ENCODE measurements at places on chromosomes 11 and 22.

- DNase-seq, result no peak
These were observed 181.9 kb upstream of the BDNF start for GRCh38 chr11:27882066-27882697.

- DNase-seq, result peak; percentile 66
These were observed 22.1 kb upstream of the RRAS2 start for GRCh38 chr11:14380947-14381561.

- DNase-seq, result no peak
These were observed 31.3 kb downstream of the OSBP start for GRCh38 chr11:59584294-59584693.

- no peak for DNase-seq
These were observed 728.8 kb downstream of the NELL1 start for GRCh38 chr11:21398195-21398594.

DNA sequence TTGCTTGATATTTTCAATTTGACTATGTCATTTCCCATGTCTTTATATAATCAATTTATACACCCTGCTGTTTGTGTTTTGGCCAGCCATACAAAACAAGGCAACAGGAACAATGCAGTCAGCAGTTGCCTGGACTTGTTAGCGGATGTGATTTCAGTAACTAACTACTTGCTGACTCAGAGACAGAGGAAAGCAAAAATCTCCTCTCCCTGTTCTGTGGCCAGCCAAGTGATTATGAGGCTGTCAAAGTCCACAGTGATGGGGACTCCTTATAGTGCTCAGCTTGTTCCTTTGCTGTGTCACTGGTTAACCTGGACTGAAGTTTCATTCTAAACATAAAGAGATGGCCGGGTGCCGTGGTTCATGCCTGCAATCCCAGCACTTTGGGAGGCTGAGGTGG, 32.6 kb upstream of the APLP2 start:
- no peak for DNase-seq

- DNase-seq, result no peak
These were observed 7.8 kb upstream of the CELSR1 start for GRCh38 chr22:46545086-46545792.

- DNase-seq, result no peak
These were observed 45.2 kb downstream of the PPFIA1 start for GRCh38 chr11:70315716-70316115.

DNA sequence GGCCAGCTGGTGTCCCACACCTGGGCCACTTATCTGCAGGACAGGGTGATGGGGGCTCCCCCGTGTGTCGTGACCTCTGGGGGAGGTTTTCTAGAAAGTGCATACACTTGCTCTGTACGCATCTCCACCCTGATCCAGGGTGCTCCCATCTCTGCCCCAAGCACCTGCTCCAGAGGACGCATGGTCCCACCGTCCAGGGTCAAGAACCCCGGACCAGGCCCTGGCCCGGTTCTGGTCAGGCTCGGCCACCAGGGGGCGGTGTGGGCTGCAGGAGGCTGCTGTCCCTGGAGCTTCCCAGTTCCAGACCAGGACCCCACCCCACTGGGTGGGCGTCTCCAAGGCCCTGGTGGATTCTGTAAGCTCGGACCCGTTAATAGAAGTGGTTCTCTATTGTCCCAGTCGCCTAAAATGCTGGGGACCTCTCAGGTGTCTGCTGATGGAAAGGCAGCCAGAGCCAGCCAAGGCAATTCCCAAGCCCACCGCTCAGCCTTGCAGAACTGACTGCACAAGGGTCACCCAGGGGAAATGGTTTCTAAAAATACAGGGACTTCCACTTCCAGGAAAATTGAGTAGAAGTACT, 34.7 kb upstream of the SEPTIN5 start:
- peak; percentile 69 for DNase-seq

- no peak for DNase-seq
These were observed 1.2 kb downstream of the P2RY6 start for GRCh38 chr11:73273222-73273895.

- DNase-seq, result no peak
These were observed 255 bp upstream of the SYNGR1 start for GRCh38 chr22:39349506-39349966.

GRCh38 chr11:11038352-11038751, 180.5 kb upstream of the ZBED5 start:
- no peak for DNase-seq

DNA sequence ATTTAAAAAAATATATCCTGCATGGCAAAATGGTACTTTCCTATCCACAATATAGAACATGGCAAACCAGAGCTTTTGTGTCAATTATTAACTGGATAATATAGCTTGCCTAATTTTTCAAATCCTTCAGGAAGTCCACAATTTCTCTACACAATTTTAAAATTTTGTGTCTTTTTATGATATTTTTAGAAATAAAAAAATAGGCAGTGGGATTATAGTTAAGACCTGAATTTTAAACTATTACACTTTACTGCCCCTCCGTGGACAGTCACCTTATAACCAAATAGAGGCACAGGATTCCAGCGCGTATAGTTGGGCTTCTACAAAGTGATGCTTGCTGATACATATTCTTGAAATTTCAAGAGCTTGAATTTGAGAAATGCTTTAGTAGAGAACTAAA, 2.1 kb upstream of the DMC1 start:
- no peak for DNase-seq

- DNase-seq, result no peak
These were observed 12.0 kb upstream of the PHLDA2 start for GRCh38 chr11:2940921-2941821.

DNA sequence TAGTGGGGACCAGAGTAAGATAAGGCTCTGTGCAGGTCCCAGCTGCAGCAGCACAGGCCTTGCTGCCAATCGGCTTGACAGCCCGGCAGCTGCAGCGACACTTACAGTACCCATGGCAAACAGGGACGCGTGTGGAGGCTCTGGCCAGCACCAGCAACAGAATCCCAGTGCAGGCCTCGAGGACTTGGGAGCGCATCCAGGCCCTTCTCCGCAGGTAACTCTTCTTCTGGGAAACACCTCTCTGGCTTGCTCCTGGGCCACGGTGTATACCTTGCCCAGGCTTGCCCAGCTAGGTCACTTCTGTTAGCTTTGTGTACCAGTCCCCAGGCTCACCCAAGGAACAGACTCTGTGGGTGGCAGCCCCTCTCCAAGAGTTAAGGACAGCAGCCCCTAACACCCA, 126.7 kb downstream of the CTTN start:
- no peak for DNase-seq

GRCh38 chr11:34302046-34302921, 55.5 kb downstream of the ABTB2 start:
- peak; percentile 83 for DNase-seq

All from ELF-1 (cell line).